ENCODE measurements at places on chromosomes 2 and 18.

DNA sequence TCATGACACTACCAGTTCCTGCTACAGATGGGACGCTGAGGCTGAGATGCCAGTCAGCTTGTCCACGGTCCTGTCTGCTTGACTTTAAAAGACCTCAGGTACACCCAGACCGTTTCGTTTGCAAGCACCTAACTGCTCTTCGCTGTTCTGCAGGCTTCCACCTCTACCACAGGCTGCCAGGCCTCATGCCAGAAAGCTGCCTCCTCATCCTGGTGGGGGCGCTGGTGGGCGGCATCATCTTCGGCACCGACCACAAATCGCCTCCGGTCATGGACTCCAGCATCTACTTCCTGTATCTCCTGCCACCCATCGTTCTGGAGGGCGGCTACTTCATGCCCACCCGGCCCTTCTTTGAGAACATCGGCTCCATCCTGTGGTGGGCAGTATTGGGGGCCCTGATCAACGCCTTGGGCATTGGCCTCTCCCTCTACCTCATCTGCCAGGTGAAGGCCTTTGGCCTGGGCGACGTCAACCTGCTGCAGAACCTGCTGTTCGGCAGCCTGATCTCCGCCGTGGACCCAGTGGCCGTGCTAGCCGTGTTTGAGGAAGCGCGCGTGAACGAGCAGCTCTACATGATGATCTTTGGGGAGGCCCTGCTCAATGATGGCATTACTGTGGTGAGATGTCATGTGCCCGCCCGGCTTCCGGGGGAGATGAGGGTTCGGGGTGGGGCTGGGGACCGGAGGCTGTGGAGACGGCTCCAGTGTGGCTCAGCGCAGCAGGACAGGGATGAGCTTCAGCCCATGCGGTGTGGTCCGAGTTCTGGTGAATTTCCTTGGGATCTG, 5.9 kb downstream of the SLC9A4 start:
- DNase-seq: no peak

- no peak for DNase-seq
Measured at GRCh38 chr2:85659324-85659981, 8.5 kb downstream of the SFTPB start.

DNA sequence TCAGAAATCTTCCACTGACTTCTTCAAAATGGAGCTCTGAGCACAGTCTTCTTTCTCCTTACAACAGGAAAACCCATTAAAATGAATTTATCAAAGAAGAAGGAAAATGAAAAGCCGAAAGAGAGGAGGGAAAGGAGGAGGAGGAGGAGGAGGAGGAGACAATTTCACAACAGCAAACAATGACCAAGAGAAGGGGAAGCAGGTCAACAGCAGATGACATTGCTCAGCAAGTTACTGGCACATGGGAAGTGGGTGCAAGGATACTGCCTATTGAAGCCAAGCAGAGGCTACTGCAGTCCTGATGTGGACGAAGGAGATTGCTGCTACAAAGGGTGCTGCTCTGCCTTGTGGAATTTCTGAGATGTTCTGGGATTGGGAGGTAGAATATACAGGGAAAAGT, 268.2 kb upstream of the FBXO11 start:
- no peak for DNase-seq

DNA sequence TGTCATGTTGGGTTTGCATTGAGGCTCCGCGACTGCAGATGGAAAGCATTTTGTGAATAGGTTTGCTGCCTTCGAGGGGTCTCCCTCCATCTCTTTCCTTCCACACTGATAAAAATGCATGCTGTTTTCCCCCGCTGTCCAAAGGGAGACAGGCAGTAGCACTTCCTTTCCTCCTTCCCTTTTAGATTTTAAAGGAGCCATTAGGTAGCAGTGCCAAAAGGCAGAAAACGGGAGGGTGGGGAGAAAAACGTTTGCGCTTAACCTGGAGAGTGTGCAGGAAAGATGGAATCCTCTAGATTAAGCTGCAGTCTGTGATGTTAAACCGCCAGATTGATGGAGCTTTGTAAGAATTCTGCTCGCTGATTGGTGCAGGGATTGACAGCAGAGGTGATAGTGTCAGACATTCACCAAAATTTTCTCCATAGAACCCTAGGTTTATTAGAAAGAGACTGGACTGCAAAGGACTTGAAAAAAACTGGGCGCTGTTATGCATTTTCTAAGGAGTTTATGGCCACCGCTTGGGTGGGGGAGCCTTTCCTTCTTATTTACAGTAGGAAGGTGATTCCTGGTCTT, 688 bp downstream of the MAPRE2 start:
- no peak for DNase-seq

DNA sequence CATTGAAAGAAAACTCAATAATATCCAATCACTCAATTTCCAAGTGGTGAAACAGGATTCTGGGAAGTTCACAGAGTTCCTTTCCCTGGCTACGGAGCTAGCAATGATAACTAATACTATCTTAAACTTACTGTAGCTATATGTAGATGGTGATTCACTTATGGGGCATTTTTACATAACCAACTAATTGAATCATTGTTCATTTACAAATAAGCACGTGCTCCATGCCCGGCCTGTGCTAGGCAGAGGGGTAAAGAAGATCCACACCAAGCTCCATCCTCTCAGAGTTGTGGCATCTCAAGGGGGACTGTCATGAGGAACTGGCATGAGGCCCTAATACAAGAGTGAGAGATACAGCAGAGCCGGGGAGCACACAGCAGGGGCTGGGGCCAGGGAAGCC, 176.3 kb downstream of the ANKRD30B start:
- no peak for DNase-seq

- DNase-seq: peak; percentile 71
Measured at GRCh38 chr2:73260338-73260984, 23.8 kb downstream of the FBXO41 start.

GRCh38 chr2:117691595-117691994, 122.9 kb upstream of the DDX18 start:
- DNase-seq: no peak

DNA sequence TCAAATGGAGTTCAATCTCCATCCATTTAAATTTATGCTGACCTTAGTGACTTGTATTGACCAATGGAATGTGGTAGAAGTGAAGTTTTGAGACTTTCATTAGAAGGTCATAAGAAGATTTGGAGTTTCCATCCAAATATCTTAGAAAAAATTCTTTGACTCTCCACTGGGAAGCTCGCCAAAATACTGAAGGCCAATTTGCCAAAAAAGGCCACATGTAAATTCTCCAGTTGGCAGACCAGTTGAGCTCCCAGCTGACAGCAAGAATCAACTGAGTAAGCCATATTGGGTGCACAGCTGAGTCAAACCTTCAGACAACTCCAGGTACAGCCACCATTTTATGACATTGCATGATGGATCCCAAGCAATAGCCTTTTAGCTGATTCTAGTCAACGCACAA, 228.3 kb upstream of the SETBP1 start:
- DNase-seq: no peak

DNA sequence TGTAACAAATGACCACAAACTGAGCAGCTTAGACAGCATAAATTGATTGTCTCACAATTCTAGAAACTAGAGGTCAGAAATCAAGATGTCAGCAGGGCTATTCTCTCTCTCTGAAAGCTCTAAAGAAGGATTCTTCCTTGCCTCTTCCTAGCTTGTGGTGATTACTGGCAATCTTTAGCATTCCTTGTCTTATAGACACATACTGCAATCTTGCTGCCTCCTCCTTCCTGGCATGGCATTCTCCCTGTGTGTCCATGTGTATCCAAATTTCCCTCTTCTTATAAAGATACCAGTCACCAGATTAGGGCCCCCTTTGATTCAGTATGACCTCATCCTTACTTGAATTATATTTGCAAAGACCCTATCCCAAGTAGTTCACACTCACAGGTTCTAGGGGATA, 2.3 kb downstream of the ASB3 start:
- no peak for DNase-seq

DNA sequence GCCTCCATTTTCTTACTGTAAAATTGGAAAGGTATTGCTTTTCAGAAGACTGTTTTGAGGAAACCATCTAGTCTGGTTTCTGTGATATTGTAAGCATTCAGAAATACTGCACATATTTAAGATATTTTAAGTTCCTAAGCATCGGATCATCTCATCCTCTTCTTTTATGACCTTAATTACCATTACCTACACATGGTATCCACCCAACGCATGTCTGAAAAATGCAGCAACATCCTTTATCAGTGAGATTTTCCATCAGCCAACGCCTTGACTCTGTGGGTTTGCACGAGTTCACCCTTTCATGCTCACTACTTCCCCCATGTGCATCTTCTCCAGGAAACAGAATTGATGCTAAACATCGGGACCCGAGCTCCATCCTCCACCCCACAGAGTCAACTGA, 84.3 kb downstream of the COL4A4 start:
- no peak for DNase-seq

DNA sequence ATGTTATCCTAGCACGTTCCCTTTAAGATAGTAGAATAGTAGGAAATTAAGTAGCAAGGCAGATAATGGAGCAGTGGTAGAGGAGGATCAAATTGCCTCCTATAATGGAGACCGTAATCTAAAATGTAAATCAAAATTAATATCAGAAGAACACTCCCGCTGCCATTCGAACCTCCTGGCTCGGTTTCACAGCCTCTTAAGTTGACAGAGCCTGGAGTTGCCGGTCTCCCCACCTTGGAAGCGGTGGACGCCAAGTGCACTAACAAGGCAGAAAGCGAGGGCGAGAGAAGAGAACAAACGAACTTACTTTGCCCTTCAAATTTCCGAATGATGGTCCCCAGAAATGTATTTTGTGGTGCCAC, 450 bp downstream of the KCNH7 start:
- DNase-seq: no peak

DNA sequence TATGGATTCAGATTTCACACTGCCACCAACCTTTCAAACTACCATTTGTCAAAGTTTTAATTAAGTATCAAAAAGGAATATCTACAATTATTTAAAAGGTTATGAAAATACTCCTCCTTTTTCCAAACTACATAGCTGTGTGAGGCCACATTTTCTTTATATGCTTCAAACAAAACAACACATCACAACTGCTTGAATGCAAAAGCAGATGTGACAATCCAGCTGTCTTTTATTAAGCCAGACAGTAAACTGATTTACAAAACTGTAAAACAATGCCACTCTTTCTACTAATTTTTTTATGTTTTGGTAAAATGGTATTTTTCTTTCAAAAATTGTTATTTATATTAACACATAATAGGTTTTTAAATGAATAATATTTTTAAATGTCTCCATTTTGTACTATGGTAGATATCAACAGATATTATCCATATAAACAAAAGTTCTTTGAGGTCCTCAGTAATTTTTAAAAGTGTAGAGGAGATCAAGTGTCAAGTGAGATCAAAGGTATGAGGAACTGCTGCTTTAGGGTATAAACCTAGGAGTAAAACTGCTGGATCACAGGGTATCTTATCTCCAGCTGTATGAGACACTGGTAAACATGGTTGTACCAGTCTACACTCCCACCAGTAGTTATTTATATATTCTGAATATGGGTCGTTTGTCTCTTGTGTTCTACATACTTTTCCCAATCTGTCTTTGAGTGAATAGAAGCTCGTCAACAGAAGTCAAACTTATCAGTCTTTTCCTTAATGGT, 68.8 kb upstream of the SERTAD2 start:
- no peak for DNase-seq

DNA sequence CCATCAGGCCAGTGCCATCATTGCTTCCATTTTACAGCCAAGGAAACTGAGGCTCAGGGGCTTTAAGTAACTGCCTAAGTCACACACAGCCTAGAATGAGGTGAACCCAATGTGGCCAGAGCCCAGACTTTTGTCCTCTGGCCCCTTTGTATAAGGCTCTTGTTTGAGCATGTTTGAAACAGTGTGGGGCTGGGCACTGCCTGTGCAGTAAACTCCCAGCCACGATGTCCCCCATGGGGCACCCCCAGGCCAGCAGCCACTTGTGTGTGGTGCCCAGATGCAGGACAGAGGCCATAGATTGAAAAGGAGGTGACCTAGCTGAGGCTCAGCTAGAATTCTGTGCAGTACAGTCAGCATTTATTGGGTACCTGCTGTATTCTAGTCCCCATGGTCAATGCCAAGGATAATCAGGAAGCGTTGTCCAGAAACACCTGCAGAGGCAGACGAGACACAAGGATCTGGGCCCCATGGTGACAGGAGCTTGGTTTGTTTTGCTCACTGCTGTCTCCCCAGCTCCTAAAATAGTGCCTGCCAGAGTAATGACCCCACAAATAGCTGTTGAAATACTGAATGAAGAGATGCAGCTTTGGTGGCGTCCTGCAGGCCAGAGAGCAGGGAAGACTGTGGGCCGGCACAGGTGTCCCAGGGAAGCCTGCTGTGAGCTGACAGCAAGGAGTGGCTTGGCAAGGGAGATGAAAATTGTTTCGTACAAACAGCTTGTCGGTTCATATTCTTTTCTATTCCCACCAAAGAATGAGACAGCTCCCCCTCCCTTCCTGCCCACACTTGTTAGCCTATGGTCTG, 160.7 kb downstream of the LDLRAD4 start:
- no peak for DNase-seq

GRCh38 chr2:50102383-50102782, 929.5 kb downstream of the NRXN1 start:
- no peak for DNase-seq

GRCh38 chr2:117536139-117536538, 278.4 kb upstream of the DDX18 start:
- peak; percentile 12 for DNase-seq

GRCh38 chr2:36376319-36376765, 20.8 kb downstream of the CRIM1 start:
- no peak for DNase-seq

GRCh38 chr2:190500054-190500502, 34.4 kb downstream of the NEMP2 start:
- DNase-seq: no peak

GRCh38 chr2:121187982-121188411, 97.0 kb downstream of the TFCP2L1 start:
- DNase-seq: peak; percentile 31

DNA sequence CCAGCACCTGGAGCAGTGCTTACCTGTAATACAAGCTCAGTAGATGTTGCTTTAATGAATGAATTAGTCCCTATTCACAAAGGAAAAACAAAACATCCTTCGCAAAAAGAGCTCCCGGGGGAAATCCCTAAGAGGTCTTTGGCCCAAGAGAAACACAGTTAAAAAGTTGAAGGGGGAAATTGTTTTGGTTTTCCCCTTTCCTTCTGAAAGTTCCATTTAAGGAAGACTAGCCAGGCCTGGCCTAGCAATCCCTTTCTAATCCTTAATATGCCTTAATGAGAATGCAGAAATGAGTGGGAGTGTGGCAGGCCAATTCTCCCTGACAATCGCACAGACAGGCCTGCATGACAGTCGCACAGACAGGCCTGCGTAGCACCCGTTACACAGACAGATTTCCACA, 33.5 kb upstream of the REL start:
- no peak for DNase-seq

GRCh38 chr2:84865181-84865783, 15.6 kb downstream of the TRABD2A start:
- DNase-seq: no peak

- DNase-seq: no peak
Measured at GRCh38 chr2:6358985-6359384, 506.7 kb downstream of the CMPK2 start.

- DNase-seq: no peak
Measured at GRCh38 chr2:238458651-238459050, 31.9 kb downstream of the ASB1 start.

- DNase-seq: no peak
Measured at GRCh38 chr2:4884117-4884571, 808.0 kb upstream of the SOX11 start.

GRCh38 chr2:212284166-212284565, 254.4 kb downstream of the ERBB4 start:
- DNase-seq: no peak

All from nephron progenitor cell (in vitro differentiated cells).